ENCODE measurements at places on chromosomes 13 and 19.
A peak's percentile ranks its signal among the peaks of the same experiment; 100 is the strongest.

DNA sequence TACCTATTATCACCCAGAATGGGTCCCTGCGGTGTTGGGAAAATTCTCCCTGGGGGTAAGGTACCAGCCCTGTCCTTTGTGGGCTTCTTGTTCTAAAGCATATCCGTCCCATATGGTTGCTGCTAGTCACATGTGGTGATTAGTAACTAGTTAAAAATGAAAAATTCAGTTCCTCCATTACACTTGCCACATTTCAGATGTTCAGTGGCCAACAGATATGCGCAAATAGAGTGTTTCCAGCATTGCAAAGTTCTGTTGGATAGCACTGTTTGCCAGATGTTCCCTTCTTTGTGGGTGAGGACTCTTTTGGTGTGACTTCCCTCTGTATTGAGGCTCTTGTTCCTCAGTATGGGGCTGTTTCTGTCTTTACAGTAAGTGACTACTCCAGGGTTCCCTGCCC is 3.8 kb downstream of the CNOT3 start:
- DNase-seq = no peak

GRCh38 chr13:31614073-31614472 is 125.3 kb upstream of the RXFP2 start:
- DNase-seq = no peak

DNA sequence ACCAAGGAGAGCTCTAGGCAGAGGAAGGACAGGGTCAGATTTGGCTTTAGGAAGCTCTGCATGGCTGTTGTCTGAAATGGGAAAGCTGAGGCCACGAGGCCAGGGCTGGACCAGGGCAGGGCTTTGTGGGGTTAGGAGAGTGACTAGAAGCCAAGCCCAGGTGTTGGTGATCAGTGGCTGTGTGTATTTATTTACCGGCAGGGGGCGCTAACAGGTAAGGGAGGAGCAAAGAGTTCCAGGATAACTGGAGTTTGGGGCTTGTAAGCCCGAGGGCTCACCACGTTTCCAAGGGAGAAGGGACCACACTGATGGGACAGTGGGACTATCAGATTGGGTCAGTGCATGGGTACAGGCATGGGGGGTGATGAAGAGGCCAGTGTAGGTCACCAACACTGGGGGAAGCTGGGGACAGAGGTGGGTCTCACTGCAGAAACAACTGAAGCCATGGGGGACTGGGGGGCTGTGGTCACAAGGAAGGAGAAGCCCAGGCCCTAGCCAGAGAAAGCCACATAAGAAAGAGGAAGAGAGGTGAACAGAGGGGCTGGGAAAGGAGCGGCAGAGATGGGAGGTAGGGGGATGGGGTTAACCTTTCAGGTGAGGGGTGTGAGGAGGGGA is 3.9 kb downstream of the TMEM147 start:
- DNase-seq = no peak

GRCh38 chr13:84739021-84739420 is 856.7 kb upstream of the SLITRK1 start:
- no peak for DNase-seq

DNA sequence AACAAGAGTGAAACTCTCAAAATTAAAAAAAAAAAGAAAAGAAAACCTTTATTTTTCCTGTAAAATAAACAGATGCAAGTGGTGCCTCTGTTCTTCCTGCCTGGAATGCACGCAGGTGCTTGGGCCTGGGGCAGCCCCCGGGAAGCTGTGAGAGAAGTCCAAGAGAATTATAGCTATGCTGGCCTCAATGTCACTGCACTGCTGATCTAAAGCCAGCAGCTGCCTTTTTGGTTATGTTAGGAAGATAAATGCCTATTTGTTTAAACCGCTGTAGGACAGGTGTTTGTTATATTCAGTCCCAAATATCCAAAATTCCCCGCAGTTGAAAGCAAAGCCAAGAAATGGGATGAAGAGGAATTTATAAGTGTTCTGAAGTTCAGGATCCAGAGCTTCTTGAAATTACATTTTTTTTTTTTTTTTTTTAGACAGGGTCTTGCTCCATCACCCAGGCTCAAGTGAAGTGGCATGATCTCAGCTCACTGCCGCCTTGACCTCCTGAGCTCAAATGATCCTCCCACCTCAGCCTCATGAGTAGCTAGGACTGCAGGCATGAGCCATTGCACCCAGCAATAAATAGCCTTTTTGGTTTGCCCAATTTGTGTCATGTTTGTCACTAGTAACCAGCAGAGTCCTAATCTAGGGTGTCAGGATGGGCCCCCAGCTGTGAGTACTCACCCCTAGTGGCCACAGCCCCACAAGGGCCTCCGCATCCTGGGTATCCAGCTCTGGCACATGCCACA is 2.2 kb downstream of the RINL start:
- no peak for DNase-seq

- no peak for DNase-seq
These were observed 4.7 kb upstream of the POMP start for GRCh38 chr13:28654276-28654675.

DNA sequence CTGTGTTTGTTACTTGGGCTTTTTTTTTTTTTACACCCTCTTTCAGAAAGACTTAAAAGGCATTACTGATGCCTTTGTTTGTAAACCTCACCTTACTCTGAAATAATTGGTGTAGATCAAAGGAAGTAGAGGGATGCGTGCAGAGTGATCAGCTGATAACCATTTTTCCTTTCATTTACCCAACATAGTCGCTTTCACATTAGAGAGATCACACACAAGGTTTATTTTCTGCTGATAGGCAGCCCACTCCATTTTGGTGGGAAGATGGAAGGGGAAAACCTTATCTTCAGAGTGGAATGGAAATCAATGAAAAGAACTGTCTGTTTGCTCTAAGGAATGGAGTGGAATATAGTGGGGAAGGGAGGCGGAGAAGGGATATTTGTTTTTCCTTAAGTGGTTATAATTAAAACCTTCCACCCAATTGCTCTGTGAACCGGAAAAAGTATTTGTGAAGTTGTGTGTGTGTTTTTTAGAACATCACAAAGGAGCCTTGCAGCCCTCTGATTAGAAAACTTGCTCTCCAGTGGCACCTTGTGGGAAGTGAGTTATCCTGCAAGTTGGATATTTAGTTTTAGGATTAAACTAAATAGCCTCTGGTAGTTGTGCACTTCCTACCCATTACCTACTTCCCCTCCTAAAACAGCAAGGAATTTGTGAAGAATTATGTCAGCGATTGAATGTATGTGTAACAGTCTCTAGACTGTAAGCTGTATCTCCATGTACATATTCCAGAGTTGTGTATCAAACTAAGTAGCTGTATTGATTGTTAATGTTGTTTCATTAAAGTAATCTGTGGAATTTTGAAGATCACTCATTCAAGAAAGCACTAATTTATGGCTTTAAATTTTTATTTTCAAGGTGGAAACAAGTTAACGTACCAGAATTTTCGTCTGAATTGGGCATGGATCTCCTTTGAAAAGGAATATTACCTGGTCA is 76.8 kb downstream of the FREM2 start:
- DNase-seq = no peak

- DNase-seq = no peak
These were observed 36.3 kb upstream of the FLT1 start for GRCh38 chr13:28531077-28531844.

DNA sequence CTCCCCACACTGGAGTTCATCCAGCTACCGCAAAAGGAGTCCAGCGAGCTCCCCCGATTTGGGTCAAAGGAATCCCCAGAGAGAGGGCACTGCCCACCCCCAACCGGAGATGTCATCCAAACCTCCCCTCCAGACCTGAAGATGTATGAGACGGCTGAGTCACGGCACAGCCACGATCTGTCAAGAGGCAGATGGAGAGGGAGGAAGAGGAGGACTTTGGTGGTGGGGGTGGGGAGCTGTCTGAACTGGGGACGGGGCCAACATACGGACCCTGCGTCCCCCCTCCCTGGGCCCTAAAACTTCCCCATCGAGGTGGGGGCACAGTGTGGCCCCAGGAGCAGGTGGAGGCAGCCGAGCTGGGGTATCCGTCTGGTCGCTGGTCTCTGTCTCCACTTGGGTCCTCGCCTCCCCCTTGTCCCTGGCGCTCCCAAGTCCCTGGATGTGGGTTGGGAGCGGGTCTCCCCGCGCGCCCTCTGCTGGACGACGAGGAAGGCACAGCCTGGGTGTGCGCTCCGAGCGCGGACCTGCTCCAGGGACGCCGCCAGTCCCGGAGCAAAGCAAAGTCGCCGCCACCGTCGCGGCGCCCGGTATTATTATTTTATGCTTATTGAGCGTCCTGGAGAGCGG is 3.8 kb downstream of the PDE4A start:
- DNase-seq = no peak

DNA sequence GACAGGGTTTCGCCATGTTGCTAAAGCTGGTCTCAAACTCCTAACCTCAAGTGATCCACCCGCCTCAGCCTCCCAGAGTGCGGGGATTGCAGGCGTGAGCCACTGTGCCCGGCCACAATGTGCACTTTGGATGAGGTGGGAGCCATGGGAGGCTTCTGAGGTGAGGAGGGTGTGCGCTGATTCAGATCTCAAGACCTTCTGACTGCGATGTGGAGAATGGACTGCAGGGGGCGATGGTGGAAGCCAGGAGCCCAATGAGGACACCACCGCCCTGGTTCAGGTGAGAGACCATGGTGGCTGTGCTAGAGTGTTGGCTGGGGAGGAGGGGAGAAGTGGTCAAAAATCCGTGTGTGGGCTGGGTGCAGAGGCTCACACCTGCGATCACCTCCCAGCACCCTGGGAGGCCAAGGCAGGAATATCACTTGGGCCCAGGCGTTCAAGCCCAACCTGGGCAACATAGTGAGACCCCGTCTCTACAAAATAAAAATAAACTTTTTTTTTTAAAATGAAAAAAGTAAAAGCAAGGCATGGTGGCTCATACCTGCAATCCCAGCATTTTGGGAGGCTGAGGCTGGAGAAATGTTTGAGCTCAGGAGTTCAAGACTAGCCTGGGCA is 5.6 kb downstream of the INAFM1 start:
- peak; percentile 33 for DNase-seq

GRCh38 chr13:68784275-68784674 is 1323.4 kb upstream of the ATXN8OS start:
- no peak for DNase-seq

DNA sequence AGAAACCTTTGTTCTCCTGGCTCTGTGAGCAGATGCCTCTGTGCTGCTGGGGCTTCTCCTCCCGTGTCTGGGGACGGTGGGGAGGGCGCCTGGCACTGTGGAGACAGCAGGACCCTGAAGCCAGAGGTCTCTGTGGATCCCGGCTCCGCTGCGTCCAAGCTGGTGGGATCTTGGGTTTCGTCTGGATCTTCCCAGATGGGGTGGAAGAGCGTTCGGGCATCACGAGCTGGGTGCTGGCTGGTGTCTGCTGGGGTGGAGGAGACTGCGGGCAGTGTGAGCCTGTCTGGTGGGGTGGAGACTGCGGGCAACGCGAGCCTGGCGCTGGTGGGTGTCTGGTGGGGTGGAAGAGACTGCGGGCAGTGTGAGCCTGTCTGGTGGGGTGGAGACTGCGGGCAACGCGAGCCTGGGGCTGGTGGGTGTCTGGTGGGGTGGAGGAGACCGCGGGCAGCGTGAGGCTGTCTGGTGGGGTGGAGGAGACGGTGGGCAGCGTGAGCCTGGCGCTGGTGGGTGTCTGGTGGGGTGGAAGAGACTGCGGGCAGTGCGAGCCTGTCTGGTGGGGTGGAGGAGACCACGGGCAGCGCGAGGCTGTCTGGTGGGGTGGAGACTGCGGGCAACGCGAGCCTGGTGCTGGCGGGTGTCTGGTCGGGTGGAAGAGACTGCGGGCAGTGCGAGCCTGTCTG is 5.6 kb downstream of the TEX29 start:
- no peak for DNase-seq

GRCh38 chr13:113591750-113592149 is 7.2 kb downstream of the TFDP1 start:
- DNase-seq = no peak

DNA sequence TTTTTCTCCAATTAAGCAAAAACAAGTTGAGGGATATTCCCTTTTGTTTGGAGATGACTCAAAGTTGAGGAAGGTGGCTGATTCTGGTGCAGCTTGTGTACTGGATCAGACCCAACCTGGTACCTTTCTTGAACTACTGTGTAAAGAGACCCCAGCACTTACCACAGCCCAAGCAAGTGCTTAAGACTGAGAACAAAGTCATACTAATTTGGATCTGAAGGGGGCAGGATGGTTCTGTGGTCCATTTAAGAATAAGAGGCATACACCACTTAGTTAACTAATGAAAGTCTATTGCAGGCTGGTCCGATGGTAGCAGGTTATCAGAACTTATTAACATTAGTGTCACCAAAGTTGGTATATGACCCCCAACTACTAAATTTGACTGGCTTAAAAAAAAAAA is 6.3 kb downstream of the THSD1 start:
- no peak for DNase-seq

DNA sequence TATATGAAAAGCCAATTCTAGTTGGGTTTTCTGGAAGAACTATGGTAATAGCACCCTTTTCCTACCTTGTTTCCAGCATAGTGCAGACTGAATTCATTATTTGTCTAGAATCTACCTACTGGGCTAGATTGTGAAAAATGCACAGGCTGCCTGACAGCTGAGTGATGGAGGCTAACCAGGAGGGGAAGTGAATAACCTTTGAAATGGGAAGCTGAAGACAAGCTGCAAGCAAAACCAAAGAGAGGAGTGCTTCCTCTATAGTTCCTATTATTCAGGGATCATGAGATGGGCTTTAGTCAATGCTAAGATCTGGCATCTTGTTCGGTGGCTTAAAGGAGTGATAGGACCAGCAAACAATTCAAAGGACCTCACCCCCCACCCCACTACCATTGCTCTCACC is 26.9 kb downstream of the MZT1 start:
- no peak for DNase-seq

GRCh38 chr19:49148044-49148682 is 7.0 kb downstream of the HRC start:
- DNase-seq = no peak

DNA sequence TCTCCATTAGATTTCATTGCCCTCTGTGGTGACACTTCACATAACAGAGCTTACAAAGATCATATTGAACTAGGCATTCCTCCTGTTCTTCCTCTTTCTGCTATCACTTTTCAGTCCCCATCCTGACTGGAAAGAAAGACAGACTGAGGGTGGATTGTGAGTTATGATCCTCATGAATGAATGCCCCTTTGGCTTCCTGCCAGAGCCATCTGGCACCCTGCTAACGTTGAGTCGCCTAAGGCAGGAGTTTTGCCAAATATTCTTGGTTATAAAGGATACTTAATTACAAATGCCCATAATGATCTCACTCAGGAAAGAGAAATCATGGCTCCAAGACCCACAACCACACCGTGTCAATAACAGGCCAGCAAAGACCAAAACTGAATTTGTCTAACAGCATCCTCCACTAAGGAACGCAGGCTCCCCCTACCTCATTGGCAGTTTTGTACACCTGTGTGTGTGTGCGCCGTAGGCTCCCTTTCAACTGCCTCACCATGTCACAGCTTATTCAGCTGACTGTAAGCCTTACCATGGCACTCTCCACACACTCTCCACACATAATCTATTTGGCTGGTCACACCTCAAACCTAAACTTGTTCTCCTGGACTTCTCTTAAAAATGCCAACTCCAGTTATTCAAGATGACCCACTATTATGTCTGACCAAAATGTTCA is 15.5 kb downstream of the ZNF211 start:
- DNase-seq = no peak

- no peak for DNase-seq
These were observed 3.3 kb upstream of the RDH13 start for GRCh38 chr19:55066107-55066709.

- DNase-seq = no peak
These were observed 422.5 kb downstream of the FOXO1 start for GRCh38 chr13:40243982-40244381.

GRCh38 chr19:3844596-3844995 is 24.2 kb downstream of the ZFR2 start:
- DNase-seq = no peak

Data from stimulated activated CD4-positive, alpha-beta T cell treated with anti-CD3 and anti-CD28 coated beads, TNF-alpha, amount 100 ng/mL, for 4 hours (primary cell).